Stimulated activated CD4-positive, alpha-beta T cell treated with anti-CD3 and anti-CD28 coated beads, Interleukin-12 subunit alpha, Interleukin-12 subunit beta, amount 100 ng/mL, for 48 hours (primary cell): ENCODE measurements at places on chromosomes 2 and 18.

GRCh38 chr18:42340423-42341009 is 385.5 kb downstream of the PIK3C3 start:
- no peak for DNase-seq

GRCh38 chr2:3970791-3971651 is 267.6 kb downstream of the DCDC2C start:
- DNase-seq = no peak

- DNase-seq = no peak
These were observed 22.8 kb downstream of the ATP8B1 start for GRCh38 chr18:57780318-57780705.

GRCh38 chr2:19653509-19653908 is 248.3 kb downstream of the TTC32 start:
- DNase-seq = no peak

DNA sequence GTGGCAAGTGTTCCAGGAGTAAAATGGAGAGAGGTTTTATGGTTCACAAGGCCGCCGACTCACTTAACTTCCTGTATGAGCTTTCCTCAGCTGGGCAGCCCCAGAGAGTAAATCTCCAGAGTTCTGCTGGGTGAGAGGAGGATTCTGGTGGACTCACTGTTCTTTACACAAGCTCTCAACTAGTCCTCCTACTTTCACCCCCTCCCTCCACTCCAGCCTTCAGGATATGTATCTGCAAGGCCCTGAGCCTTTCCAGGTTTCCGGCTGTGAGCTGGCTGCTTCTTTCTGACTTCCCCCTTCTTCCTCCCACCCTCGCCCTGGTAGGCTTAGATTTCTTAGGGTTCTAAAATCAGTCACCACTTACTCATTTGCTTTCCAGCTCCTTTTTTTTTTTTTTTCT is 34.0 kb downstream of the EML6 start:
- no peak for DNase-seq

GRCh38 chr18:46073474-46074331 is 1.6 kb upstream of the PSTPIP2 start:
- DNase-seq = peak; percentile 97
